ENCODE measurements at places on chromosomes 12 and 14.

DNA sequence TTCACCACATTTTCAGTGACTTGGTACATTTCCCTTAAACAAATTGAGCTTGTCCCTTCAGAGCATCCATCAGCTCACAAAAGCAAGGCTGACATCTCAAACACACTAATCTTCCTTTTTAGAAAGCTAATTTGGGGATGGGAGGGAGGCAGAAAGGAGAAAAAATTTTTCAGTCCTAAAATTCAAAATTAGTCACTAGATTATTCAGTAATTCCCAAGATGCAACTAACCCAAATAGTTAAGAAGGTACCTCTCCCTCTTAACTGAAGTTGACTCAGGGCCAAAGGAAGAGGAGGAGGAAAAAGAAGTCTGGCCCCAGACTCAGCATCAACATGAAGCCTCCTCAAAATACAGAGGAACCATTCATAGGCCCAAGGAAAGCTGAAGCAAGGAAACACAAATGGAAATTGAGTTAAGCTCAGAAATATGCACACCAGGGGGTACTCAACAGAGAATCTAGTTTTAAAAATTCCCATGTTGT is 21.7 kb downstream of the CBX5 start:
- DNase-seq = no peak

DNA sequence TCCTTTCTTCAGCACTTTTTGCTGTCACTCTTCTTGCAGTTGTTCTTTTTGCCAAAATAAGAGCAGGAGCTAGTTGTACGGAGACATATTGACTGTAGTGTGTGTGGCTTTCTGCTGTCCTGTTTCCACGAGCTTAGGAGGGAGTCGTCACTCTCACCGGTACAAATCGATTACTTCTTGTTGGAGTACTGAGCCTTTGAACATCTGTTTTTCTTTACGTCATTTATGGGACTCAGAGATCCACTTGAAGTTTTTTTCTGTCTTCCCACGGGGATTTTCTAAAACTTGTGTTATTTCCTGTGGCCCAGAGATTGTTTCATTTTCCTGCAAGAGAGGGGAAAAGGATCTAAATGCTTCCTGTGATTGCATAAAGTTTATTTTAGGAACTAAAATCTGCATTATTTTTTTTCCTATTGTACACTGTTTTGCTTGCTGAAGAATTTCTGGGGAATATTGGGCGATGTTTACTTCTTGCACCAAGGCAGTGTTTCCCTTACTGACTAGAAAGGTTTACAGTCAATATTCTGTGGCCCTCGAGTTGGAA is 199.8 kb upstream of the ARHGAP5 start:
- no peak for DNase-seq

DNA sequence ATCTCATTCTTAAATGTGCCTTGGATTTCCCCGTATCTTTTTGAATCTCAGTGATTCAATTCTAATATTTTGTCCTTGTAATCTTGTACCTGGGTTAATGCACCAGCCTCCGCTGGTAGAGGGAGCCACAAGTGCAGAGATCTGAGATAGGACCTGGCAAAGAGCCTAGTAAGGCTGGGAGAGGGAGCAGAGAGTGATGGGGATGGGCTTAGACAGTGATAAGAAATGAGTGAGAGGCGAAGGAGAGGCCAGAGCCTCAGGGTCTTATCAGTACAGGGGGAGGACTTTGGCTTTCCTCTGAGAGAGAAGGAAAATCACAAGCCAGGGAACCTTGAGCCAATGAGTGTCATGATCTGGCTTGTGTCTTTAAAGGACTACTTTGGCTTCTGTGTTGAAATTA is 30.5 kb upstream of the LMNTD1 start:
- DNase-seq = no peak

DNA sequence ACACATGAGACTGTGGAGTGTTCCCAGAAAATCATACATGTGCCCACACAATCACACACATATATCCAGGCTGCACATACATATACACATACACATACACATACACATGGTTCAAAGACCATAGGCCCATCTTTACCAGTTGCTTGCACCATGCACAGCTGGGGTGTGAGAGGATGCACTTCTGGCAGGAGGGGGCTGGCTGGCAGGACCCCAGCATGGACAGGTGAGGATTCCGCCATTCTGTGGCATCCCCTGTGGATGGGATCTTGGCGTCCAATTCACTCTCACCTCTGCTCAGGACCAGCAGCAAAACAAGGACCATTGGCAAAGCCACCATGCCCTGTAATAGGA is 7.0 kb downstream of the ITGB7 start:
- DNase-seq = no peak

DNA sequence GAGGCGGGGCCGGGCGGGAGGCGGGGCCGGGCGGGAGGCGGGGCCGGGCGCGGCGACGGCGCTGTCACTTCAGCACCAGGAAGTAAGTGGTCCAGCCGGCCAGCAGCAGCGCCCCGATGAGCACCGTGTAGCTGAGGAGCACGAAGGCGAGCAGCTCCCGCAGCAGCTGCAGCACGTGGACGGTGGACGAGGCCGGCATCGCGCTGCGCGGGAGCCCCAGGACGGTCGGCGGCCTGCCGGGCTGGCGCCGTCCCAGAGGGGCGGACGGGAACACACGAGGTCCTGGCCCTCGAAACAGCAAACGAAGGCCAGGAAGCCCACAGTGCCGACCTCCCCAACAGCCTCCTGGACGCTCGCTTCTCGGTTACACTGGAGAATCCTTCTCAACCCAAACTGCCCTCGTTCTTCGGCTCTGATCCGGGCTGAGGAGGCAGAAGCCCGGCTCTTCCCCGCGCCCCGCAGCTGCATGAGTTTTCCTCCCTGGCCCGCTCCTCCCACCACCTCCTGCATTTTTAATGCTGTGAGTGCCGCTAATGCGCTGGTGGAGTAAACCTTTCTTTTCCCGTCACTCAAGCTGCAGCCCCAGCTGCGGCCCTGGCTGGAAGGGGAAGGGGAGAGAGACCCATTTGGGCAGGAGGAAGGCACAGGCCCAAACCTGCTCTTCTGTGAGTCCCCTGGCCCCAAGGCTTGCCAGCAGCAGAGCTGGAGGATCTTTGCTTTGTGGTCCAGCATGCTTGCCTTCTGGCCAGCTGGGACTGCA is 694 bp upstream of the DIABLO start:
- DNase-seq = no peak

GRCh38 chr12:95622879-95623278 is 71.6 kb upstream of the USP44 start:
- no peak for DNase-seq

DNA sequence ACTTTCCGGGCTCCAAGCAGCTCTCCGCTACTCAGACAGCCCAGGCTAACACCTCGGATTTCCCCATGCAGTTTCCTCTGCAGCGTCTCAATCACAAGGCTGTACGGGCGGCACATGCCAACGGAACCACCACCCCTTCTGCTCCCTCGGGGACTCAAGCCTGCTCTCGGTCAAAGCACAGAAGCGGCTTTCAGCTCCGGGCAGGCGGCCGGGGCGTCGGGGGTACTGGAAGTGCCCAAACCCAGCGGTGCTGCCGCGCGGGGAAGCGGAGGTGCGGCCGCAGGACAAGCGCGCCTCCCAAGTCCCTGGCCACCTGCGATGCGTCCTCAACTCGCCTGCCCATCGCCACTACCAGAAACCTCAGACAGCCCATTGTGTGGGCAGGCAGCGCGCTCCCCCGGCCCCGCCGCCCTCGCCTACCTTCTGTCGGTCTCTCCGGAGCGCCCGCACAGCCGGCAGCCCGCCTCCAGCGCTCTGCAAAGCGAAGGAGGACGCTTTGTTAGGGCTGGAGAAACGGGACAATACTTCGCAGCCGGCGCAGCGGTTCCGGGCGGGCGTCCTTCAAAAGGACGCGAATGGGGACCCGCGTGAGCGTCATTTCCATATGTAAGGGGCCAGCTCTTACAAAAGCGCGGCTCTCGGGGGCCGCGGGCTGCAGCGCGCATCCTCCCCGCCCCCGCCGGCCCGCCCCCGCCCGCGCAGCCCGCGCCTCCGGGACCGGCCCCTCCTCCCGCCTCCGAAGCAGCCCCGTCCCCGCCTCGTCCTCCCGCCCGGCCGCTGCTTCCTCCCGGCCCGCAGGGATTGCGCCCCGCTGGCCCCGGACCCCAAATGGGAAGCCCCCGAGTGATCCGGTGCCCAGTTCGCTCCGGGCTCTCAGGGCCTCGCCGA is 674 bp downstream of the NIN start:
- DNase-seq = no peak

- no peak for DNase-seq
Observed at GRCh38 chr14:101352567-101352966, 208.7 kb upstream of the DIO3 start.
